Upper lobe of left lung (tissue), 6 donors: ENCODE measurements at places on chromosomes 12 and 14.
A peak's percentile ranks its signal among the peaks of the same experiment; 100 is the strongest.

GRCh38 chr14:47390831-47391504, 284.4 kb downstream of the MDGA2 start:
- no peak for DNase-seq

DNA sequence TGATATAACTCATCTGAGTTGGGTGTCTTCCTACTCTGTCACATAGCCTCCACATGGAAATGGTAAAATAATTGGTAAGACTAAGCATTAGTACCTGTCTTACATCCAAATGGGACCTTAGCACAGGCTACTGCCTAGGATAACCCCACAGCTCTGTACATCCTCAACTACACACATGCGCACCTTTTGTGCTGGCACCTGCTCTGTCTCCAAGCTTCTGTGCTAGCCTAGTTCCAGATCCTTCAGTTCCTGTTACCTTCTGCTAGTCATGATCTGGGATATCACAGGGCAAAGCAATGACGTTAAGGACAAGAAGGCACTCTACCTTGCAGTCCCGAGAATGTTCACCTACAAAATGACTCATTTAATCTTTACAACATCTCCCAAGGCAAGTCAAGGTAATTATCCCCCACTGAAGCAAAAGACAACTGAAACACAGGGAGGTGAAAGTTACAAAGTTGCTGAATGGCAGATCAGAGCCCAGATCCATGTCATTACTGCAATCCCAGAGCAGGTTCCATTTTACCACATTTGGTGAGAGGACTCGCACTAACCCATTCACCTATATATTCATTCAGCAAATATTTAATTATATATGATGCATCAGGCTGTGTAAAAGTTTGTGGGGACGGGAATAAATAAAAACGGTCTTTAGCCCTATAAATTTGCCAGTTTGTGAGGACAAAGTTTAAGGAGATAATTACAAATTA, 61.7 kb downstream of the PPM1H start:
- DNase-seq = no peak

DNA sequence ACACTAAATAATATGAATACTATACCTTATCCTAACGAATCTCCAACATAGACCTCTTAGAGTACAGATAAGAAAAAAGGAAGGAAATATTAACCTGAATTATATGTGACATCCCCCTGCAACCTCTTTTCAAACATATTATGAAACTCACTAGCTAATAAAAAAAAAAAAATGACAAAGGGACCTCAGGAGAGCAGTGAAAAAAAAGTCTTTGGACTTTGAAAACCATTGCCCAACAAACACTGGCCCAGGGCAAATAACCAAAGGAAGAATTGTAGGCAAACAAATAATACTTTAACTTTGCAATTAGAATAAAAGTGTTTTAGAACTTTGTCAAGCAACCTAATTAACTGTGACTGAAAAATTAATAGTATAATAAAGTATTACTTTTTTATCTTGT, 7.7 kb downstream of the SOX5 start:
- DNase-seq = no peak

- no peak for DNase-seq
Observed at GRCh38 chr14:75418850-75419768, 8.7 kb upstream of the JDP2 start.

GRCh38 chr14:104688505-104689108, 811 bp upstream of the INF2 start:
- peak; percentile 75 for DNase-seq

DNA sequence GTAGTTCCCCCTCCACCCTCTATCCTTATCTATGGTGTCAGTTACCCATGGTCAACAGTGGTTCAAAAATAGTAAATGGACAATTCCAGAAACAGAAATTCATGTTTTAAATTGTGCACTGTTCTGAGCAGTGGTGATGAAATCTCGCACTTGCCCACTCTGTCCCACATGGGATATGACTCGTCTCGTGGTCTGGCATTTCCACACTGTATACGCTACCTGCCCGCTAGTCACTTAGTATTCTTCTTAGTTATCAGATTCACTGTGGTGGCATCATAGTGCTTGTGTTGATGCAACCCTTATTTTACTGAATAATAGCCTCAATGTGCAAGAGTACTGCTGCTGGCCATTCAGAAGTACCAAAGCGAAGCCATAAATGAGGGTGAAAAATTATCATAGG, 507.0 kb downstream of the SNAPC1 start:
- no peak for DNase-seq

DNA sequence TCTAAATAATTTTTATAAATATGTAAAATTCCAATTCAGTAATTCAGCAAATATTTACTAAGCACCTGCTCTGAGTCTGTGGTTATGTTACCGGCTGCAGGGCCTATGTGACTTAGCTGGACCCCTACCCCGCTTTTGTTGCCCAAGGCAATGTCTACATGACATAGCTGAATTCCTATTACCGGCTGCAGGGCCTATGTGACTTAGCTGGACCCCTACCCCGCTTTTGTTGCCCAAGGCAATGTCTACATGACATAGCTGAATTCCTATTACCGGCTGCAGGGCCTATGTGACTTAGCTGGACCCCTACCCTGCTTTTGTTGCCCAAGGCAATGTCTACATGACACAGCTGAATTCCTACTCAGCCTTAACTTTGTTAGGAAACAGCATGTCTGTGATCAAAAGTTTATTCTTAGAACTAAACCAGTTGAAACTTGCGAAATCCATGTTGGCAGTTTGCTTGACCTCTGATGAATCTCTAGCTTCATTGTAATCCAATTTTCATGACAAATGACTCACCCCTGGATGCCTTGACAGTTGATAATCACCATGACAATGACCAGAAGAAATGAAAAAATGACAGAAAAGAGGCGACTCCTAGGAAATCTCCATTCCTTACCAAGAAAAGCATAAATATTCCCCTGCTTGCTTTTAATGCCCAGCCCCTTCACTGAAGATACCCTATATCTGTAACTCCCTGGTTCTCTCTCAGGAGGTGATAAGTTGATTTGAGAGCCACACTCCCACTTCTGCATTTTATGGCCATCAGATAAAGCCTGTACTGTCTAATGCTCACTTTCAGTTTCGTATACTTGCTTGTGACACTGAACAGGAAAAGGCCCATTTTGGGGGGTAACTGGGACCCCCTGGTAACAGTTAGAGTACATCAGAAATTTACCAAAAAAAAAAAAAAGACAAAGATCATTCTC, 148.4 kb upstream of the SYT10 start:
- DNase-seq = no peak

DNA sequence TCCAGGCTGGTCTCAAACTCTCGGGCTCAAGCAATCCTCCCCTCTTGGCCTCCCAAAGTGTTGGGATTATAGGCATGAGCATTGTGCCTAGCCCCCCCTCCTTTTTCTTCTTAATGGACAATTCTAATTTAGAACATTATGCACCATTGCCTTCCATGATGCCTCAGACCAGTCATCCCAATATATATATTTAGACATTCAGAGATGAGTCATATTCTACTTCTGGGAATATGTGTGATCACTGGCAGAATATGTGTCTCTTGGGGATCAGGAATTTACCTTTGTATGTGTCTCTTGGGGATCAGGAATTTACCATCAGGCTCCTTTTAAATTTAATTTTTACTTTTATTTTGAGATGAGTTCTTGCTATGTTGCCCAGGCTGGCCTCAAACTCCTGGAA, 7.5 kb upstream of the CCDC177 start:
- DNase-seq = no peak

DNA sequence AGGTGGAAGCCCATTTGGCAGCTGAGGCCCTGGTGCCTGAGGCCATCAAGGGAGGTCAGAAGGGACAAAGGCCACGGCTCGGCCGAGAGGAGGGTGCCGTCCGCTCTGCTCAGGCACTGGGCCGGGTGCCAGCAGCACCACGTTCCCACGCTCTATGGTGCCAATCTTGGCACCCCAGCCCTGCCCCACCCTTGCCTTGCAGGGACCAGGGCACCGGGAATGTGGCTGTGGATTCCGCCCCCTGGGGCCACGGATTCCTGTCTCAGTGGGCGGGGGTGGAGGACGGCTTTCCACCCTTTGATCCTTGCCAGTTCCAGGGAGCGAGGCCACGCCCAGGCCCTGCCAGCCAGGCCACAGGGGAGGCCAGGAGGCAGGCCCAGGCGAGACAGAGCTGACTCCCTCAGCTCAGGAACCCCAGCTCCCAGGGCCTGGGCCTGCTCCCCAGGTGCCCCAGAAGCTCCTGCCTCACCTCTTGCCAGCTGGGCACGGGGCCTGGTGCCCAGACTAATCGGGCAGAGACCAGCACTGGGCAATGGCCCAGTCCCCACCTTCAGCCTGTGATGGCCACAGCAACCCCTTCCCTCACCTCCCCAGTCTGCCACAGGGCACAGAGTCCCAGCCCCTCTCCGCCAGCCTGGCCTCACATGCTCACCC, 26.4 kb upstream of the GPR132 start:
- peak; percentile 92 for DNase-seq

DNA sequence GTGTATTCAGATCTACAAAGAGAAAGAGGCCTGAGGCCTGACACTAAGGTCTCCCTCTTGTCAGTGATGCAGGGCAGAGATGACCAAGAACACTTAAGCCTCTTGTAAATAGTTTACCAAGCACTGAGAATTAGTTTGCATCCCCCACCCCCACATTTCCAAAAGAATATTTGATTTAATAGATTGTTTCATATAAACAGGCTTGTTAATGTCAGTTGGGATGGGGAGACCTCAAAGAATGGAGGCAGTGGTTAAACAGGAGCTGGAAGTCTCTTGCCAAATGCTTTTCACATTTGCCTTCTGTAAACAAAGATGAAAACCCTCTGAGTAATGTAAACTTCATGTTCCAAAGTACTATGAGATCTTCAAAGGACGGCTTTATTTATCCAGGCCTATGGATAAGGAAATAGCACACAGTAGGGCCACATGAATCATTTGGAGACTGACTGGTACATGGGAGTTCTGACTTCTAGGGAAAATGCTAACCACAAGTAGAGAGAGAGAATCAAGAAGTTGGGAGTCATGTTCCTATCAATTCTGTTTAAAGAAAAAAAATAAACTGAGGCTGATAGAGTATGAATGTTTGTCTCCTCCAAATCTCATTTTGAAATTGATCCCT, 234.7 kb downstream of the ANO2 start:
- DNase-seq = no peak

- DNase-seq = no peak
Observed at GRCh38 chr12:53775478-53776145, 23.8 kb upstream of the CISTR start.

DNA sequence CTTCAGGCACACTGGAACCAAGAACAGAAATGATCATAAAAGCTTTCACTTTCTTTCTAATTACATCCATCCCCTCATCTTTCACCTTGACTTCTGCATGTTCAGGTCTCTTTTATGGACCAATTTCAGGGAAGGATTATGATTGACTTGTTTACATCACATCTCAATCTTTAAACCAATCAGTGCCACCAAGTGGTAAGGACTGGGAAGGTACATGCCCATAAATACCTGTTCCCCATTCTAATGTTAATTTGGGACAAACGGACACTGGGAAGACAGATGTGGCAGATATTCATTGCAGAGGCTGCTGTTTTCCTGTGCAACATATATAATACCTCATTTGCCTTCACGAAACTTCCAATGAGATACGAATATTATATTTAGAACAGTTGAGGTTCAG, 978.1 kb downstream of the GALC start:
- DNase-seq = no peak

- DNase-seq = no peak
Observed at GRCh38 chr14:20597108-20597507, 5.9 kb upstream of the RNASE12 start.

DNA sequence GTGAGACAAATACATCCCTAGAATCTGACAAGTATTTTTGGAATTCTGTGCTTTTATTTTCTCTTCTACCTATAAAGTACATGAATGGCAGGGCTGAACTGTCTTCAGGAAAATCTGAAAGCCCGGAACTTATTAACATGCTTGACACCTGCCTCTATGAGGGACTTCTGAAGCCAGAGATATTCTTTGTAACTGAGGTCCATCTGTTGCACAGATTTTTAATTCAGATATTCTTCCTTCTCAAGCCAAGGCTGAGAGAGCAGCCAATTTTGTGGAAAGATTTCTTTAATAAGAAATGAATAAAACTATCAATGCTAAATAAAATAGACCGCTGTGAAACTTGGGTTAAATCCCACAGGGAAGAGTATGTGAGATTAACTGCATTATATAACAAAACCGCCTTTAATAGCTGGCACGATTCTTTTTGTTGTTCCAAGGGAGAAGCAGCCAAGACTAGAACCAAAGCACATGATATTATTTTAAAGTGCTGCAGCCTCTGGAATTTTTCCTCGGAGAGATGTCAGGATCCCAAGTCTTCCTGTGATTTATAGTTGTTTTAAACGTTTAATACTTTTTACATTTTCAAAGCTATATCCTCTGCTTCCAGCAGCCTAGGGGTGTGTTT, 148.9 kb downstream of the CRADD start:
- no peak for DNase-seq

GRCh38 chr14:101810897-101811621, 49.5 kb downstream of the PPP2R5C start:
- DNase-seq = no peak

DNA sequence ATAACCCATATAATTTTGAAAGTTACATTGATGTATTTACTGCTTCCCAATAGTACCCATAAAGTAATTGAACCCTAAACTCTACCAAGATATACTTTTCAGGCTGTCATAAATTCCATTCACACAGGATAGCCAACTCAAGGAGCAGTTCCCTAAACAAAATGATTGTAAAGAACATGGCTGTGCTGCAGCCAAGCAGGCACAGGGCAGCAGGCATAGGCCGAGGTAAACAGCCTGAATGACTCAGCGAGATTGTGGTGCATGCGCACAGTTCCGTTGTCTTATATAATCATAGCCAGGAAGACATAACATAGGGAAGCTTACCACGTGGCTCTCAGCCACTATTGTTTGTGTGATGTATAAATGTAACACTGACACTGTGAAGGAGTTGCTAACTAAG, 344.9 kb downstream of the FSCB start:
- no peak for DNase-seq

DNA sequence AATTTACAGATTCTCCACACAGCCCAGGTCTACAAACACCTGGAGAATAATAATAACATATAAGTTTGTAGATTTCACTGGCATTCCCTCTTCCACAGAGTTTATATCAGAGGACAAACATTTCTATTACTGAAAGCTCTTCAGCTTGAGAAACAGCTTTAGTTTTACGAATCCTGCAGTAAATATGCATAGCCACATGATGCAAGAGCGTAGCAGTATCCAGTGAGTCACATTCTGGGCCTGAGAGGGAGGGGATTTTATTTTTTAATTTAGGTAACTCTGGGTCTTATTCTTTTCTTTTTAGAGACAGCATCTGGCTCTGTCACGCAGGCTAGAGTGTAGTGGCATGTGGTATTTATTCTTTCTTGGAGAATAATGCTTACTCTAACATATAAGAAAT, 1002.8 kb downstream of the TRHDE start:
- no peak for DNase-seq

DNA sequence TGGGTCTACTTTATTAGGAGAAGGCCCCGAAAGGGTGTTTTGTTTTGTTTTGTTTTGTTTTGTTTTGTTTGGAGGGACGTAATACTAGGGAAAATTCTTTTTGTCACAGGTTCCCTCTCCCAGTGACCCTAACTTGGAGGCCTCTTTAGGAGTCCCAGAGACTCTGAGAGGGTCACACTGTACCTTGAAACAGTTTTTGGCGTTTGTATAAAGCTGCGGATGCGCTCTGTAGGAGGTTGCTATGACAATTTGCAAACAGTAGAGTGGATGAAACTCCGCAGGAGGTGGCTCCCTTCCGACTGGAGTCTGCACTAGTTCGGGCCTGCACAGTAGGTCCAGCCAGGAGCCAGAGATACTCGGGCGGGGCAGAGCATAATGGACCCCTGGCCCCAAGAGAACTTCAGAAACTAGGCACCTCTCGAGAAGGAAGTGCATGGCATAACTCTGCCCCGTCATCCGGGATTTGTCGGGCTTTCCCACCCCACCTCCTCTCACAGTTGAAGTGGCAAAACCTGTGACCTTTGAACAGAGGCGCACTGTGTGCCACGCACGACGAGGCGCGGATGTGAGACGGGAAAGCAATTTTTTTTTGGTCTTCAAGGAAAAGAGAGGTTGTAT, 1.3 kb upstream of the DYRK2 start:
- DNase-seq = peak; percentile 30
